AG09319 (cell line): ENCODE measurements at places on chromosomes 4 and X.
A peak's percentile ranks its signal among the peaks of the same experiment; 100 is the strongest.

DNA sequence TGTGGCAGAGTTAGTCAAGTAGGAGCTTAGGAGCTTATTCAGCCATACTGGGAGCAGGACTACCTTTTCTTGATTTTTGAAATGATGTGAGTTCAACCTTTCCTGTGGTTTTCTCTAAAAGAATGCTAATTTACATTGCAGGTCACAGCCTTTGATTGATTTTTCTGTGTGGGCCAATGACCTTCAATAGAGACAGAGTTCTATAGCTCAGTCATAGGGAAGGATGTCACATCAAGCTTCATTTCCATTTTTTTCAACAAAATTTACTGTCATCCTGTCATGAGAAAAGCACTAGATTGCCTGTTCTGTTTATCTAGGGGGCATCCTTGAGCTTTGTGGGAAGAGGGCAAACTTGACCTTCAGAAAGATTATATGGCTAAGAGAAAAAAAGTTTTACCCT is 448.7 kb downstream of the MID1IP1 start:
- no peak for DNase-seq

- DNase-seq = peak; percentile 76
Measured at GRCh38 chr4:86032476-86033022, 327.3 kb downstream of the MAPK10 start.

GRCh38 chrX:141619336-141619735 is 29.8 kb downstream of the SPANXA2 start:
- no peak for DNase-seq

GRCh38 chr4:126526335-126526734 is 1106.4 kb upstream of the INTU start:
- no peak for DNase-seq

DNA sequence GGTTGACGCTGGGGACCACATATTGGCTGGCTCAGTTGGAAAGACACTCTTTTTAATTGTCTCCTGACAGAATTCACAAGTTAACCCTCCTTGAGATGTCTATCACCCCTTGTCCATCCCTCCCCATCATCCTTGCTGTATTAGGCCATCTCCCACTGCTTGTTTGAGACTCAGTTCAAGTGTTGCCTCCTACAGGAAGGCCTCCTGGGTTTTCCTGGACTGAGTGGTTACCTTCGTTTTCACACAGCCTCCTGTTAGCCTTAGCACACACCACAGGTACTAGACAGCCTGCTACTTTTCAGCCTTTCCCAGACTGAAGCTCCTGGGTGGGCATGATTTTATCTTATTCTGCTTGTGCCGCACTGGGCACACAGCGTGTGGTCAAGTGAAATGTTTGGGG is 145.3 kb upstream of the STX18 start:
- DNase-seq = no peak

DNA sequence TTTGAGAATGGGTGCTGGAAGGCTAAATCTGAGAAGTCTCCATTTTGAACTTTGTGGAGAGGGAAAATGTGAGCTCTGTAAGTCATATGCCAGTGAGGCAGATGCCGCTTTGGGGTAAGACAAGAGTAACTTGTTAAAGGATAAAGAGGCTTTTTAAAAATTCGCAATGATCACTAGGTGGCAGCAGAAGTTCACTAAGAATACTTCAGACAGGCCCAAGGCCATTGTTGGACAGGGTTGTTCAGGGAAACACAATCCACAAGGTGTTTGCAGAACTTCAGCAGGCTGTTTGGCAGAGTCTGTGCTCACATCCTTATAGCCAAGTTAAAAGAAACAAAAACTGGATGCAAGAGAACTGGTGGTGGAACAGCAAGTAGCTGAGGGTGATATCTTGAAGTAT is 13.7 kb upstream of the PIGA start:
- peak; percentile 47 for DNase-seq

DNA sequence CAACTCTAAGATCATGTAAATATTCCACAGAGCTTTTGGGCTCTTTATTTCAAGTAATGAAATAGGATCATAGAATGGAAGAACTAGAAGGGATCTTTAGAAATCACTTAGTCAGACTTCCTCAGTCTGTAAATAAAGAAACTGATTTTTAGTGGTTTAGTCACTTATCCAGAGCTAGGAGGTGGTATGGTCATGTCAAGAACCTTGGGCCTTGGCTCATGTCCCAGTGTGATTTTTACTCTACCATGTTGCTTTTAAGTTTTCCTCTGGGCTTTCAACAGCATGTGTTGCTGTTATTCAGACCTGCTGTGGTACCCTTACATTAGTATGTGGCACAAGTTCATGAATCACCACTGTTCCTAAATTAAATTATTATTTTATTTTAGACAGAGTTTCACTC is 184.9 kb downstream of the FRAS1 start:
- DNase-seq = no peak

DNA sequence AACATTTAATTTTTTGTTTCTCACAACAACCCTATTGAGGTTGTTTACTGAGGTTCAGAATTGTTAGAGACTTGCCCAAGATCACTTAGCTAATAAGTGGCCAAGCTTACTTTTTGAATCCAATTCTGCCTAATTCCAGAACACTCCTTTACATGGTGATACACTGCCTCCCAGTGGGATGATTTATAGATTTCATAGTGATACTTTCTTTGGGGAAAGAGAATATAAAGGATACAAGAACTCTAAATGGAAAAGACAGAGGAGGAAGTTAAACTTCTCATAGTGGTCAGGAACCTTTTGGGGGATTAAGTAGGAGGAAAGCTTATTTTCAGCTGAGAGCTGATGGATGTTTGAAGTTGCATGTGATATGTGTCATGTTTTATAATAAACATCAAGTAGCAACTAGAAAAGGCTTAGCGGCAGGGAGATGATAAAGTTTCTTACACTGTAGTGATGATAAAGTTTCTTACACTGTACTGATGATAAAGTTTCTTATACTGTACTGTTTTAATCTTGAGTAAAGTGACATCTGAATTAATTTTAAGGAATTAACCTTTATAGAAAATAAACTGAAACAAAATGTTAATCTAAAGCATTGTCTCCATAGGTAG is 15.3 kb downstream of the STAG2 start:
- no peak for DNase-seq

GRCh38 chr4:124535003-124535402 is 177.5 kb downstream of the ANKRD50 start:
- DNase-seq = no peak

GRCh38 chr4:1035510-1035909 is 24.1 kb downstream of the FGFRL1 start:
- no peak for DNase-seq

- DNase-seq = no peak
Measured at GRCh38 chr4:122679317-122679716, 53.2 kb upstream of the BBS12 start.

GRCh38 chr4:176882206-176882605 is 89.5 kb upstream of the VEGFC start:
- DNase-seq = no peak

DNA sequence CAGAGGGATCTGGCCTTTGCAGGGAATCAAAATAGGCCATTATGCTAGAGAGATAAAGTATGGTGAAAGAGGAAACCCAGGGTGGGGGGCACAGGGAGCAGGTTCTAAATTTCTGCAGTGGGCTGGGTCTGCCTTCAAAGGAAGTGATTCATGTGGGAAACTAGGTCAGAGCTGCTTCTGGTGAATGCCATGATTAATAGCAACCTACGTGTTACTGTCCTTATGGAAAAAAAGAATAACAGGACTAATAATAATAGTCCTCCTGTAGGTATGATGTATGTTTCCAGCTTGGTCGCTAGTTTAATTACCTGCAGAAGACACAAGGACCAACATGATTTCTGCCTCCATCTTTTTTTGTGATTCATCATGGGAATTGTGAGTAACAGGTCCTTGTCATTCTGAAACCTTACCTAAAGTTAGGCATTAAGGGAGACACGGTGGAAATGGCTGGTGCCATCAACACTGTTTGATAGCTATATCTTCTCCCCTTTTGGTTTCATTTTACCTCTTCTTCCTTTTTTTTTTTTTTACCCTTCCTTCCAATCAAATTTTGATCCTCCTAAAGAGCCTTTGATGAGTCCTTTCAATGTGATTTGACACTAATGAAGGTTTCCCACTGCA is 180.4 kb downstream of the CPEB2 start:
- DNase-seq = no peak

GRCh38 chrX:76159453-76159852 is 13.4 kb upstream of the PBDC1 start:
- no peak for DNase-seq

DNA sequence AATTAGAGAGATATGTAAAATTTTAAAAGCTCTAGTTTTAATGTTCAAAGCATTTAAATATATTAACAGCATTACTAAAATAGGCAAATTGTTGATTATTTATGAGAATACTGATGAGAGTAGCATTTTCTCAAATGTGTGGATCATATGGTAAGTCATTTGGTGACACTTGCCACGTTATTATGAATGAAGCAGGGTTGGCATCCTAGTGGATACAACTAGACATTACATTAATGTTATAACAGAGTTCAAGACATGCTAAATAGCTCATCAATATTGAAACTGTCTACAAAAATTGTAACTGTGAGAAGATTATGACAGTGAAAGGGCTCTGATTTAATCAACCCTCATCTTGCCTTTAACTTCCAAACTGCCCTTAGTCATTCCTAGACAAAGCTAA is 171.1 kb downstream of the PDGFC start:
- no peak for DNase-seq
